ENCODE measurements at places on chromosomes 16 and 17.

DNA sequence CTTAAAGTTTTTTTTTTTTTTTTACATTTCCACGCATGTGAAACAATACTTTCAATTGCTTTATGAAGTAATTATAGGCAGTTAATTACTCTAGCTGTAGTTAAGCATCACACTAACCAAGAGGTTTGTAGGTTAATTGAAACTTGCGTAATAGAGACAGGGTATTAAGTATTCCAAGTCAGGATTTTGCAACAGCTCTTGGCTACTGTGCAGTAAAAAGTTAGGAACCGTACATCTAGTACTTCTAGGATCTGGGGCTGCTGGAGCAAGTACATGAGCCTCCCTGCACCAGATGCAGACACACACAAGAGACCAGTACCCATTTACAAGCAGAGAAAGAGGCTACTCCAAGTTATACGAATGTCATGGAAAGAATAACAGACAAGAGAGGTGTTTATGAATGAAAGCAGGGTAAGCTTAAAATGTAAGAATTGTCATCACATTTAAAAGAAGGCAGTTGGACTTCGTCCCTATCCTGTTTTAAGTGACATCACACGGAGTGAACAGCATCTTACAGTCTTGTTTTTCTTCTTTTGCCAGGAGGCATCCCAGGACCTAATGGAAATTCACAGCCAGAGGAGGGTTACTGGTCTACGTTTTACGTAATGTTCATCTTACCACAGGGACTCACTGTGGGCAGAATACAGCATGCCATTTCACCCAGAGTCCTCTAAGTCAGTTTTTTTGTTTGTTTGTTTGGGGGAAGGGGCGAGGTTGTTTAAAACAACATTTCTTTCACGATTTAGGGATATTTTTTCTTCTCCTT lies 379.6 kb upstream of the PSMD7 start:
- DNase-seq: no peak

- DNase-seq: no peak
These were observed 56.5 kb upstream of the XYLT1 start for GRCh38 chr16:17526956-17527937.

GRCh38 chr17:76887802-76888201 lies 19.6 kb downstream of the MGAT5B start:
- DNase-seq: no peak

DNA sequence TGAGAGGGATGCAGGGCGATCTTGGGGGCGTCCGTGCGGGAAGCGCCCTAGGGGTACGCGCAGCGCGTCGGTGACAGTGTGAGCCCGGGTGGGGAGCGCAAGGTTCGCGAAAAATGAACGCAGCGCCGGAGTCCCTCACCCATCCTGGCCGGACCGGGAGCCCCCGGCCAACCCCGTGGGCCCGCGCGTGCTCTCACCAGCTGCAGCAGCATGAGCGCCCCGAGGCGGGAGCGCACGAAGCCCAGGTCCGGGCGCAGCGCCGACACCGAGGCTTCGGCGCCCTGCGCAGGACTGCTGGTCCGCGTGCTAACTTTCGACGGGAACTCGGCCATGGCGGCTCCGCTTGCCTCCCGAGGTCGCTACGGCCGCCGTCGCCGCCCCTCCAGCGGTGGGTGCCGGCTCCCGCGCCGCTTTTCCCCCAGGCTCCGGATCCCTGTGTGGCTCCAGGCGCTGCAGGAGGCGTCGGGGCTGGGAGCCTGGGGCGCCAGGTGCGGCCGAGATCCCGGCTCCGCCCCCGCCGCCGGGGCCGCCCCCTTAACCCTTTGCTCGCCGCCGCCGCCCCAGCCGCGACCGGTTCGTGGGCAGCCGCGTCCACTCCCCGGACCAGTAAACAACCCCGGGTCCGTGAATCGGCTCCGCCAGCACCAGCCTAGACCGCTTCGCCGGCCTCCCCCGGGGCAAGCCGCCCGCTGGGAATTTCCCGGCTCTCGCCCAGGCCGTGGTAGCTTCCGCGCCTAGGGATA lies at the start of gene PLLP:
Gene PLLP, minus strand, starts transcription at position 464 of the 743 bp plus-strand sequence. Its CDS starts 132 bp downstream, at position 332.
- DNase-seq: peak; percentile 73

GRCh38 chr16:26111900-26112299 lies 420.1 kb downstream of the HS3ST4 start:
- no peak for DNase-seq

Data from ELF-1 (cell line).